Right renal cortex interstitium (tissue), 3 donors: ENCODE measurements at places on chromosomes 2 and 18. TPM values are rescaled to one million over a fixed set of nuclear protein-coding genes. Genes with fewer than 3 reads are reported as not detected.

GRCh38 chr2:176997074-176997791, 215.4 kb upstream of the HNRNPA3 start:
- DNase-seq: no peak

Gene FAM237A
- polyA plus RNA-seq: not detected

DNA sequence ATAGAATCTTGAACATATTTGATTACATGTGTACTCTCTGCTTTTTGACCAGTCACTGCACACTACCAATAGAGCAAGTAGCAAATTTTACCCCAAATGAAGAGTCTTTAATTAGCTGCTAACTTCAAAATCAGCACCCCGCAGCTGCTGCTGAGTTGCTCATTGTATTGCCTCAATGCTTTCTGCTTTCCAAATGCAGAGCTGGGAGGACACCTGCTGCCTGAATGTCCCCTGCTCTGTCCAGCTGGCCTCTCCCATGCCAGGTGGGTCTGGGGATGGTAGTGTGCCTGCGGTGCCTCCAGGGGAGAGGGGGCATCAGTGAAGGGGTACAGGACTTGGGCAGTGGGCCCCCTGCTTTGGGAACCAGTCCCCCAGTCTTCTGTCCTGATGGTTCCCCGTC, 184.8 kb downstream of the PRKCE start:
- DNase-seq: no peak

Gene STAT4
- polyA plus RNA-seq: 8.3 TPM

Gene GAD1
- 1.2 TPM for polyA plus RNA-seq

- DNase-seq: no peak
Observed at GRCh38 chr18:74531043-74531442, 3.3 kb upstream of the CNDP1 start.

DNA sequence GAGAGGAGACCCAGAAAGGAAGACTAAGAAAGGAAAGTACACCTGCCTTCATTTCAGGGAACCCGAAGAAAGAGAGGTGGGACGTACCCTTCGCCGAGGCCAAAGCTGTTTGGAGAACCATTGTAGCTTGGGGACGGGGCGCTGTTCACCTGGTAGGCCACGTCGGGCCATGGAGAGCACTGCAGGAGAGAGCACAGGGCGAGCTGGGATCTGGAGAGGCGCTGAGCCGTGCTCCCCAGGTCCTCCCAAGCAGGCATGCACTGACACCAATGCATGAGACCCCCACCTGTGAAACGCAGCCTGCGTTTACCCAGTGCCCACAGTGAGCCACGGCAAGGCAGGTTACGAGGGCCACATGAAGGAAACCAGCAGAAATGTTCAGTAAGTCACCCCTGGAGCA, 45.5 kb downstream of the TFCP2L1 start:
- DNase-seq: no peak

- DNase-seq: no peak
Observed at GRCh38 chr2:15919716-15920434, 20.5 kb upstream of the MYCN start.

- no peak for DNase-seq
Observed at GRCh38 chr2:47518497-47519146, 115.7 kb downstream of the MSH2 start.

GRCh38 chr2:199646439-199646838, 188.7 kb upstream of the SATB2 start:
- no peak for DNase-seq

GRCh38 chr2:164794432-164795231, 47.0 kb downstream of the COBLL1 start:
- no peak for DNase-seq

Gene CCDC178
- polyA plus RNA-seq: 2.5 TPM
